NB4 (cell line): ENCODE measurements at places on chromosomes 12 and 14.

- no peak for DNase-seq
Measured at GRCh38 chr14:81533212-81533535, 479 bp downstream of the SEL1L start.

DNA sequence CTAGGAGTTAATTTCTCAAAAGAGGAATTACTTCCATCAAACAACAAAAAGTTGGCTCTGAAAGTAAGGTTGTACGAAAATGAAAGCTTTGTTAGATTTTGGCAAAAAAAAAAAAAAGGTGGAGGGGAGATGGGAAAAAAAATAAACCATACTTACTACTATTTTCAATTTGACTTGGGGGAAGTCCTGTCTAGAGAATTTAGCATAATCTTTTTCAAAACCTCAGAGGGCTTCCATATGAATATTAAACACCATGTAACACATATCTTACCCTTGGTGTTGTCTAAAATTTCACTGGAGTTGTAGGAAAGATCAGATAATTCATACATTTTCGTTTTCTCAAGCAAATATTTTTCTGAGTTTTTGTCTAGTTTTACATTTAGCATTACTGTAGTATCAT lies 17.5 kb downstream of the GRIP1 start:
- no peak for DNase-seq

DNA sequence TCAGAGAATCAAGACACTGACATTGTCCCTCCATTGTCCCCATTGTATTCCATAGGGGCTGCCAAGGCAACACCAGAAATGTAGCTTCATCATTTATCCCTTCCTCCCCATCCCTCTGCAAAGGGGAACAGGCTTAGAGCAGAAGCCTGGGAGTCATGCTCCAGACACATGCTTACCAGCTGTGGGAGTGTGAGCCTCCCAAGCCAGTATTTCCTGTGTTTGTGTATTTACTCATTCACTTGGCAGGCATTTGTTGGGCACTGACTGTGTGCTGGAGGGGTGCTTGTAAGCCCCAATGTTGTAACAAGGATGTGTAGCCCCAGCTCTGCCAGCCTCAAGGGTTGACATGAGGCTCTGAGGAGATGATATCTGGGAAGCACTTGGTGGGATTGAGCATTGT lies 46.0 kb upstream of the TCL1A start:
- DNase-seq: no peak

GRCh38 chr14:55699131-55700057 lies 119.4 kb downstream of the KTN1 start:
- no peak for DNase-seq

DNA sequence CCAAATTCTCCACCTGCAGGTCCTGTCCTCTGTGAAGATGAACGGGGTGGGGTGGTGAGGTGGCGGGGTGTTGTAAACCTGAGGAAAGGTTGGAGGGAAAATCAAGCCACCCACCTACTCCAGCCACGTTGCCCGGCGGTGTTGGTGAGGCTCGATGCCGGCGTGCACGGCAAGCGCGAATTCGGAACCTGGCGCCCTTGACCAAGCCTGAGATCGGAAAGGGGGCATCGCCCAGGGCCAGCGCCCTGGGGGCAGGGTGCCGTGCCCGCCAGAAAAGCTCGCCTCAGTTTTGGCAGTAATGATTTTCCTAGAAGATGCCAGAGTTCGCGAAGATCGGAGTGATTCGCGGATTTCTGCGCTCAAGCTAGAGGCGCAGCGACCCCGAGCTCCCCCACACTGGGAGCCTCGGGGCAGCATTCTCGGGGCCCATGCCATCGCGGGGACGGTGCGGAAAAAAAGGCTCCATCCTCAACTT lies 817 bp downstream of the STXBP6 start:
- no peak for DNase-seq

DNA sequence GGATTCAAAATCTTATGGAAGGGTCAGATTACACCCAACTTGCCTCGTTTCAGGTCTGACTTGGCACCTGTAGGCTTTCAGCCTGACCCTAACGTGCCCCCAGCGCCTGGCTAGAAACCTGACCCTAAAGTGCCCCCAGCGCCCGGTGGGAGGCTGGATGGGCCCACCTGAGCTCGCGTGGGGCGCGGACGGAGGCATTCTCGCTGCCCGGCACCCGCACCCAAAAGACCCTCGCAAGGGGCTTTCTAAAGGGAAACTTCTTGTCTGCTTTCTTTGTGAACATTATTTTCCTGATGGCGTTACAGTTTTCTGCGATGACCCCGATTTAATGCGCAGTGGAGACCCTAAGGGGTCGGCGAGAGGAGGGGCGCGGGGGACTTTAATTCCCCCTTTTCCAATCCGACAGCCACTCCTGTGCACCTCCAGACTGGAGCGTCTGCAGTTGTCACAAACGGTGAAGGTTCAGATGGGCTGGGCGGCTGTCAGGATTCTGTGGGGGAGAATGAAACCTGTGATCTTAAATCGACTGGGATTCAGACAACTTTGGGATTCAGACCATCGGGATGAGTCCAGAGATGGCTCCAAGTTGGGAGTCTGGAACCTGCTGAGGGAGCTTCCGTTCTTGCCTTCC lies 751 bp upstream of the HRK start:
- no peak for DNase-seq

- DNase-seq: no peak
Measured at GRCh38 chr14:96578619-96579018, 76.4 kb downstream of the PAPOLA start.

- DNase-seq: no peak
Measured at GRCh38 chr12:98559666-98560065, 33.8 kb upstream of the SLC25A3 start.

DNA sequence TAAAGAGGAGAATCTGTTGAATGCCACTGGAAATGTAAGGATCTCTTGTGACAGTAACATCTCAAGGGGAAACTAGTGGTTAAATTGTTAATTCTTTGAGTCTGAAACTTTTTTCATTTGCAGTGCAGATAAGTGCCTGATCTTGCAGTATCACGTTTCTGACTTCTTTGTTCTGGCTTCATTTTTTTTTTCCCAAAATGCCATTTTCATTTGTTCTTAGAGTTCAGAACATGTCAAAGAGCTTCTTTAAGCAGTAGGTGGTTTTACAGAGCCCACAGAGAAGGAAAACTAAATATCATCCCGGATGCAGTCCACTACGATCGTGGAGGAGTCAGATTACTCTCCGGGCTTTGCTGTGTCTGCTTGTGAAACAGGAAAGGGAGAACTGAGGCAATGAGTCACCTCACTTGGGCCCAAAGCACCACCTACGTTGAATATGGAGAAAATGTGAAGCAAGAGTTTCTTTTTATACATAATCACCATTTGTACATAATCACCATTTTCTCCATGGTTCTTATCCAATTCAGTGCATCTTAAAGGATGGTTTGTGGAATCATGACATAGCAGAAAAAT lies 43.9 kb downstream of the HMGA2 start:
- DNase-seq: peak; percentile 96

DNA sequence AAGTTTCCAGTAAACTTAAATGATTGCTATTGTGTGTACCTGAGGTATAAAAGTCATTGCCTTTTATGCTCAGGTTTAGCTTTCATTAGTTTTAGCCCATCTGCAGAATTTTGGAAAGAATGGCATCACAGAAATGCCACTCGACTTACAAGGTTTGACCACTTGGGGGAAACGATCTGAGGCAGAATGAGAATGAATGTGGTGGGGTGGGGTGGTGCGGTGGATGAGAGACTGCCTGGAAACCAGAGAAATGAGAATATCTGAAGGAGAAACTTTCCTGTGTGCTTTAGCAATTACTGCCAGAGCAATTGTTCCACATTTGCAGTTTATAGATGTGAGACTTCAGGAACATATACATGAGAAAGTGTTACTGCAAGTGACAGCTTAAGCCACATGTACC lies 225.4 kb upstream of the PDE3A start:
- no peak for DNase-seq

GRCh38 chr14:105412771-105413543 lies 6.7 kb upstream of the MTA1 start:
- DNase-seq: no peak

DNA sequence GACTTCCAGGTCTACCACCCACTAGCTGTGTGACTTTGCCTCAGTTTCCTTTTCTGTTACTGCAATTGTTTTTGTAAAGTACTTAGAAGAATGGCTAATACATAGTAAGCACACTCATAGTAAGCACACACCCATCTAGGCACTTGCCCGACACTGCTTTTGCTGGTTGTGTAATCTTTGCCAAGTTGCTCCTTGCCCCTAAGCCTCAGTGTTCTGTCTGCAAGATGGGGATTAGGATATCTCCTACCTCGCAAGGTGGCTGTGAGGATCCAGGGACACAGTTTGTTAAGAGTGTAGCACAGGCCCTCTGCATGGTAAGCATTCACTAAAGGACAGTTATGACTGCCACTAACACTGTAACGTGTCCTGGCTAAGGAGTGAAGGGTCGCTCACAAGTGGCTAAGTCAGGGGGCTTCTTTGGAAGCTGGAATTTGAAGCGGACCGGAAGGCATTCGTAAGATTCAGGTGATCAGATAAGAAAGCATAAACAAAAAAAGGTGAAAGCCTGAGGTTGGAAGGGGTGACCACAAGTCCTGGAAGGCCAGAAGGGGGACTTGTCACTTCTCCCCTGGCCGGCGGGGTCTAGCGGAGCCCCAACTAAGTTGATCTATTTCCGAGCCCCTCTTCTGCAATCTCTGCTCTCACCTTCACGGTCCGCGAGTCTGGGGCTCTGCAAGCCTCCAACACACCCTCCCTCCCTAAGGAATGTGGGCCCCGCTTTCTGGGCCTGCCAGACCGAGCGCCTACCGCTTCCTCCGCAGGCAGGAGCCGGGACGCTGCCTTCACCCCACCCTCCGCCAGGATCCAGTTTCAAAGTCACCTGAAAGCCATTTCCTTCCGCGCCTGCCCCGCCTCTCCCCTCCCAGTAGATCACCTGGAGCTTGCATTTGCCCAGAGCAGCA lies 1.5 kb upstream of the PLEKHG3 start:
- DNase-seq: no peak

DNA sequence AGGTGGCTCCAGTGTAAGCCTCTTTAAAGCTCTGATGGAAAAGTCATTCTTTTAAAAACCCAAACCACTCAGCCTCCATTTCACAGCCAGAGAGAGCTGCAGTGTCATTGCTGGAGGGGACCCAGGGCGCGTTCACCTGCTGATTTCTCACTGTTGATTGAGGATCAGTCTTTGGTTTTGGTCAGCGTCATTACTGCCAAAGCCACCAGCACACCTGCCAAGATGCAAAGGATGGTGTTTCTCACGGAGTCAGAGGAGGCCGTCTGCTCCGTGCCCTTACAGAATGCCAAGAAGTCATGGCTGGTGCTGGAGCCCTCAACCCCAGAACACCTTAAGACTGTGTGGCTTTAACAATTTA lies 32.8 kb upstream of the BATF start:
- no peak for DNase-seq

DNA sequence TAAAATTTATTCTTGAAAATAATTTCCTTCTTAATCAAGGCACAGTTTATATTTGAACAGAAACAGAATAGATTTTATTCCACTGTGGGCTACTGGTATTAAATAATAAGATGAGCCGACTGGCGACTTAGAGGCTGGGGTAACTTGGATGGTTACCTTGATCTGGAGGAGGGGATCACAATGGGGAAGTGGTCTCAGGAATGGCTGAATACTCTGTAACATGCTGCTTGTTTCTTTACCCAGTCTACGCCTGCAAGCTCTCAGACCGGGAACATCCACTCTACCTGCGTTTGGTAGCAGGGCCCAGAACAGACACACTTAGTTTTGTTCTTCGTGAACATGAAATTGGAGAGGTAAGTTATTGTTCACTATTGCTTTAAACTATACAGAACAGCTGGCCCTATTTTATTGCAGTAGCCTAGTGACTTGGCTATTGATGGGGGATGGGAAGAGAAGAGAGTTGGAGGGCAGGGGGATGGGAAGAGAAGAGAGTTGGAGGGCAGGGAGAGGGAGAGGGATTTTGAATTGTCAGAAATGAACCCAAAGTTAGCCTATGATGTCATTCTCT lies 67.9 kb downstream of the GNS start:
- DNase-seq: no peak

- no peak for DNase-seq
Measured at GRCh38 chr14:77580964-77581505, 35.4 kb downstream of the SPTLC2 start.

DNA sequence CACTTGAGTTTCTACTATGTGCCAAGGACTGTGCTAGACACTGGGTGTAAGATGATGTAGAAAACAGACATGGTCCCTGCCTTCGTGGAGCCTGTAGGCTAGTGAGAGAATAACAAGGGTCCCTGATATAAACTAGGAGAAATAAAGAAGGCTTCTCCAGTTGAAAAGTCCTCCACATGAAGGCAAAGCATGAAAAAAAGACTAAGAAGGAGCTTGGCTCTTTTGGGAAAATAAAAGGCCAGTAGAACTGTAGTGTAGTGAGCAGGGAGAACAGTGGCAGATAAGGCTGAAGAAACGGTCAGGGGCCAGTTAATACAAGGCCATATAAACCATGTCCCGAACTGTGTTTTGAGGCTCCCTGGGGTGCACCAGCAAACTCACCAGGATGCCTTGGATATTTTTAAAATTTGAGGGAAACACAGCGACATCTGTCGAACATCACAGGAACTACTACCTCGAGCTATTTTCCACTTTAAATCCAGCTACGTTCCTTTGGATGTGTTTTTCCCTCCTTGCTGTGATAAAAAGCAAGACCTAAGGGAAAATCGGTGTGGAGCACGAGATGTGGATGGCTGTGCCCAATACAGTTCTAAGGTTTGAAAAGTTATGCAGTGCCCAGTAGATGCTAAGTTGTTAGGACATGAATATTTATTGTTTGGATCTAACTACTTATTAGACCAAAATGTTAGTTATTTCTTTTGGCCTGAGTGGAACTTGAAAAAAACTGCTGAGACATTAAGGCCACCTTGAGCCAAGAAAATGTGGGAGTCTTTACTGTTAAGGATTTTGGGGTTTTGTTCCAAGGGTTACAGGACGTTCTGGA lies 8.5 kb upstream of the CFL2 start:
- peak; percentile 60 for DNase-seq

DNA sequence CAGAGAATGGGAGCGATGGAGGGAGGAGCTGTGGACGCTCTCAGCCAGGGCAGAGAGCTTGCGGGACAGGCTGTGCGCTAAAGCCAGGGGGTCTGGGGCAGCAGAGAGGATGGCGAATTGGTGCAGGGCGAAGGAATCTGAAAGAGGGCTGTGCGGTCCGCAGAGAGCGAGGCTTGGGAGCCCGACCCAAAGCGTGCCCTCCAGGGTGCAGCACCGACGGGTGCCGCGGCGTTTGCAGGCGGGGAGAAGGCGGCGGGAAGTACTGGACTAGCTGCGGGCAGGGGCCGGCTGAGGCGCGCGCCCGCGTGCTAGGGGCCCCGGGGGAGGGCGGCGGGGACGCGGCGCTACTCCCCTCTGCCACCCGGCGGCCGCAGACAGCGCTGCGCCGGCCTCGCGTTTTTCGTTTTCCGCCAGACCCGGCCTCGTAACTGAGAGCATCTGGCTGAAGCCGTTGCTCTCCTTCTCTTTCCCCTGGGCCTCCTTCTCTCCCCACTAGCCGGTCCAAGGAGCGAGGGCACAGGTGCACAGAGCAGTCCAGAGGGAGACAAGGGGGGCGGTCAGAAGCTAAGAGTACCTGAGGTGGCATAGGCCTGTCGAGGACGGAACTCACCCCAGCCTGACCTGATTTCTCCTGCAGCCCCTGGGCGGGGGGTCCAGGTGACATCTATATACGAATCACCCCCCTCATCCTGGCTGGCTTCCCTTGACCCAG lies 24.9 kb downstream of the SLC6A12 start:
- peak; percentile 77 for DNase-seq

GRCh38 chr12:69566603-69567002 lies 18.7 kb upstream of the CCT2 start:
- DNase-seq: peak; percentile 15

- DNase-seq: no peak
Measured at GRCh38 chr14:36222952-36223468, 46.5 kb upstream of the PTCSC3 start.
